MG63 (cell line): ENCODE measurements at places on chromosomes 6 and 20.

- DNase-seq: no peak
Measured at GRCh38 chr6:109491207-109491938, 8.4 kb upstream of the ZBTB24 start.

GRCh38 chr6:17885889-17886576 is 101.4 kb downstream of the KIF13A start:
- no peak for DNase-seq

DNA sequence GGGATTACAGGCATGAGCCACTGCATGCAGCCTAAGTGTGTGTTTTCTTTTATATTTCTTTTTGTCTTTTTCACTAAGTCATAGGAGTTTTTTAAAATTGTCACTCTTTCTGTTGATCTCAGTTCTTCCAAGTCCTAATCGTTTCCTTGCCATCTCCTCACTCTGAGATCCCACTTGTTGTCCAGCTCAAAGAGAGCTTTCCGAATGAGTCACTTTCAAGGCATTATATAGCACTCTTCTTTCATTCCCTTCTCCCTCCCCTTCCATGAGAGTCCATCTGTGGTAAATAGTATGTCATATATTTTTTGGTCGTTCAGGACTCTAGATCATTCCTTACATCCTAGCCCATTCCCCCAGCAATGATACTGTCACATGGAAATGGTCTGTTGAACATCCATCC is 4.3 kb downstream of the VAPB start:
- DNase-seq: no peak

DNA sequence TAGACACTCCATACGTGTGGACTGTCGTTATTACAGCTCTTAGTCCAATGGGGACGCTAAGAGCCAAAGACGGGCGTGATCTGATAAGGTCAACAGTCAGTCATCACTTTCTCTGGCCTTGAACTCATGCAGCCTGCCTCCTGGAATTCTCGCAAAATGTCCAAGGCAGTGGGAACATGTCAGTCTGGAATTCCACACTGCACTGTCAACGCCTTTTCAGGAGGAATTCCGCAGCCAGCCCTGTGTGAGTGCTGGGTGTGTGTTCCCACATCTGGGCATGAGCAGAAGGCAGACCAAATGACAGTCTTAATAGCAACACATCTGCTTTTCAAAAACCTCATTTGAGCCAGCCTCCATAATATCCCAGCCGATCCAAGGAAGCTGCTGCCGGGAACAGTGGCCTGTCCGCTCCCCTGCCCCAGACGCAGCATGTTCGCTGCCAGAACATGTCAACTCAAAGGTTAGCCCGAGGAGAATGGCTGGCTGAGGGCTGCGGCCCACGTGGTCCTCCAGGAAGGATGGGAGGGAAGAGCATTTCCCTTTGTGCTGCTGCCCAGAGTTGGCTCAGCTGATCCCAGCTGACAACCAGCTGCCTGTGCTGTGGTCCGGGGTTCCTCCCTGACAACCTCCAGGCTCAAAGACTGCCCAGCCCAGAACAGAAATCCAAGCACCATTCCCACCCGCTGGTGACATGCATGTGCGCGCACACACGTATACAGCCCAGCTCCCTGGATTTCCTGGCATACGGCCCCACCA is 103.1 kb downstream of the SULF2 start:
- DNase-seq: no peak

DNA sequence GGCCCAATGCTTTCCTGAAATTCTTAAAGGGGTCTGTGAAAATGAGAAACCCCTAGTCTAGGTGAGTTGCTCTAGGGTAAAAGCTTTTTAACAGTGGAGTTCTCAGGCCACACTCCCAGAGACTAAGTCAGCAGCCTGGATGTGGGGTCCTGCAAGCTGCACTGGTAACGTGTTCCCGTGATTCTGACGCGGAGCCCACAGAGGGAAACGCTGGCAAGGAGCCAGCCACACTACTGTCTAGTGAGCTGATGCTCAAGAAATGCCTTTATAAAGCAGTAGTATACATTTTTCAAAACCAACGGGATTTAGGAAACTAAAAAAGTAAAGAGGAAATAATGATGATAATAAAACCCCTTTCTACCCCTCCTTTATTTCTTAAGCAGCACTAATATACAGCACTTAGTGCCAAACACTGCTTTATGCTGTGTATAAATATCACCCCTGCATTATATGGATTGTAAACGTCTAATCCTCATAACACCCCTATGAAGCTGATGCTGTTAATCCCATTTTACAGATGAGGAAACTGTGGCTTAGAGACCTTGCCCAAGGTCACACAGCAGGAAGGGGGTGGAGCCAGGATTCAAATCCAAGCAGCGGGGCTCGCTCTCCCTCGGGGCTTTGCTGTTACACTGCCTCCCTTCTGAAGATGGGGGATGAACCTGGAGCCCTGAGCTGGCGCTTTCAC is 25.0 kb downstream of the KCNK15 start:
- DNase-seq: no peak

- DNase-seq: no peak
Measured at GRCh38 chr6:137958811-137959565, 91.9 kb downstream of the TNFAIP3 start.

DNA sequence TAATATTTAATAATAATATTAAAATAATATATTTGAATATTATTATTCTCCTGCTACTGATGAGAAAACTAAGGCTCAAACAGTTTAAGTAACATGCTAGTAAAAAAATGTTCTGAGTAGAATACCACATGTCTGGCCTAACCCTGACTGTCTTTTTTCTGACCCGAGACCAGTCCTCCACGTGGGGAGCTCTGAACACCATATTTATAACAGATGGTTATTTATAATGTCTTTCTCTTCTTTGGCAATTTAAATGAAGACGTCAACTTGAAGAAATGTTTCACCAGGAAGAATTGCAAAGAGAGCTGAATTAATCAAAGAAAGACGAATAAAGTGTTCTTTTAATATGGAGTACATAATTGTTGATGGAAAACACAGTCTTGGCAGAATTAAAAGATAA is 82.0 kb downstream of the SLC22A3 start:
- no peak for DNase-seq

DNA sequence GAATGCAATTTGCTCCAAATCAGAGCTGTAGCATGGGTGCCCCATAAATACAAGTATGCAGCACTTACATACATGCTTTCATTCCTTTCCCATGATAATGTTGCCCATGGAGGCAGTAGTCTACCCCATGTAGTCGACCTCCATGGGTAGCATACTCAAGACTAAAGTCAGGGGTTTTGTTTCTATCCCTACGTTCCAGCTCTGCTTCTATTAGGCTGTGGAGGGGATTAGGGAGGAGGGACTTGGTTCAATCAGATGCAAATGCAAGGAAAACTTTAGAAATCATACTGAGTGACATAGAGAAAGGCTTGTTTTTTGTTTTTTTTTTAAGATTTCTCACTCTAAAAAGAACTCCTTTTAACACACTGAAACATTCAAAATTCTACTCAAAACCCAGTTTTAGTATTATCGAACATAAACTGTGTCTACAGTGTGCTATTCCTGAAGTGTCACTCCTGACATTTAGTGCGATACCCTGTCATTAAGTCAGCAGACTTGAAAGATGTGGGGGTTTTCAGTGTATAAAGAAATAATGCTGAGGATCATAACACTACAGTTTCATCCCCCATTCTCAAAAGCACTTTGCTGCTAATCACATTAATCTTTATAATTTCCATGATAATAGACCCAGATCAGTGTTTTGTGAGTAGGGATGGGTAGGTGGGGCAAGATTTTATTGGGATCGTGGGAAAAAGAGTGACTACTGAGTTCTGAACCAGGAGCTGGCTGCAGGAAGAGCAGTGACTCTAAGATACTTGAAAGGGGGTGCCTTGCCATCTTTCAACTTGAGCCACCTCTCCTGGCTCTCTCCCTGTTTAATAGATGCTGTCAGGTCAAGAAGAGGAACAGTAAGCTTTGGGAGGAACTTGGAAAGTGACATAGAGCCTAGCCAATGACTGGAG is 40.4 kb upstream of the SCML4 start:
- no peak for DNase-seq

DNA sequence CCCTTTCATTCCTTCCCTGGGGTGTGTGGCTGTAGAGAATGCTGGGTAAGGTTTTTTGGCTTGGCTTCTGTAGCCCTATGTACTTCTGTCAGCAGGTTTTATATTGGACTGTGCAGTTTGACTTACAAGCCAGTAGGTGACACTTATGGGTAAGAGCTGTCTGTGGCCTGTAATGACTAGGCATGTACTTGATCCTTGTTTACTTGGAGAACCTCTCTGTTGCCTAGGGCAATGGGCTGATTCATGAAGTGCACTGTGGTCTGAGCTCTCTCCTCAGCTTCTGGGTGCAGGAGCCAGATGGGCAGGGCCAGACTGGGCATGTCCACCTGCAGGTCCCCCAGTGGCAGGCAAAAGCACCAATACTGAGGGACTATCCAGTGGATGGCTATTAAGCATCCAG is 544.6 kb downstream of the ADGRB3 start:
- DNase-seq: no peak

DNA sequence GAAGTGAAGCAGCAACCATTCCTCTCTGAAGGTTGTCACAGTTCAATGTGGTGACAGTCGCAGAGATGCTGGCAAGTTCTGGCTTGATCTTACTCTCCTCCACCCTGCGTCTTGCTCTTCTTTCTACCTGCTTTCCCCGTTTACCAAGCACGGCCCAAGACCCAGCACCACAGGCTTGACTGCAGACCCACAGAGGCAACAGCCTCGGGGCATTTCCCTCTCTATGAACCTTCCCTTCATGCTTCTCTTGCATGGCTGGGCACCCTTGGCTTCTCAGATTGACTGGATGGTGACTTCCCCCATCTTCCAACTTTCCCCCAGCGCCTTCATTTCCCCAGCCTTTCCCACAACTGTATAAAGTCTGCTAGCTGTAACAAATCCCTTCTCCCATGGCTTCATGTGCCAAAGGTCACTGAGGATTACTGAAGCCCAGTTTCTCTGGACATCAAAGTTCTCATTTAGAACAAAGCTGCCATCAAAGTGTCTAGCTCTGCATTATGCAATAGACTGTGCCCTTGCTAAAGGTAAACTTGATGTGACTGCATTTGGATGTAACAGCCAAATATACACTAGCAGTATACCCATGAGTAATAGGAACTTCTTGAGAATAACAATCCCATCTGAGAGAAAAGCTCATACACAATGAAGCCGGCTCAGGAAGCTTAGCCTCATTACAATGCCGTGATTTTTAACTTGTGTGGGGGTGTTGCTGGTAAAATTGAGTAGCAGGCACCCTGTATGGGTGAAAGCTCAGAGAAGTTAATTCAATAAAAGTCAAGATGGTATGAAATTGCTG is 723.1 kb upstream of the FLRT3 start:
- no peak for DNase-seq

- DNase-seq: no peak
Measured at GRCh38 chr6:96532399-96532798, 10.8 kb downstream of the UFL1 start.

DNA sequence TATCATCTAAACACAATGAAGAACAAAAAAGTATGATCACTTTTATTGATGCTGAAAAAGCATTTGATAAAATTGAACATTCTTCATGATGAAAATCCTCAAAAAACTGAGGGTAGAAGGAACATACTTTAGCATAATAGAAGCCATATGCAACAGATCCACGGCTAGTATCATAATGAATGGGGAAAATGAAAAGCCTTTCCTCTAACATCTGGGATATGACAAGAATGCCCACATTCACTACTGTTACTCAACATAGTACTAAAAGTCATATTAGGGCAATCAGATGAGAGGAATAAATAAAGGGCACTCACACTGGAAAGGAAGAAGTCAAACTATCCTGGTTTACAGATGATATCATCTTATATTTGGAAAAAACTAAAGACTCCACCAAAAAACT is 256.6 kb downstream of the RFPL4B start:
- DNase-seq: no peak

- no peak for DNase-seq
Measured at GRCh38 chr20:2748551-2749342, 51.7 kb downstream of the CPXM1 start.

DNA sequence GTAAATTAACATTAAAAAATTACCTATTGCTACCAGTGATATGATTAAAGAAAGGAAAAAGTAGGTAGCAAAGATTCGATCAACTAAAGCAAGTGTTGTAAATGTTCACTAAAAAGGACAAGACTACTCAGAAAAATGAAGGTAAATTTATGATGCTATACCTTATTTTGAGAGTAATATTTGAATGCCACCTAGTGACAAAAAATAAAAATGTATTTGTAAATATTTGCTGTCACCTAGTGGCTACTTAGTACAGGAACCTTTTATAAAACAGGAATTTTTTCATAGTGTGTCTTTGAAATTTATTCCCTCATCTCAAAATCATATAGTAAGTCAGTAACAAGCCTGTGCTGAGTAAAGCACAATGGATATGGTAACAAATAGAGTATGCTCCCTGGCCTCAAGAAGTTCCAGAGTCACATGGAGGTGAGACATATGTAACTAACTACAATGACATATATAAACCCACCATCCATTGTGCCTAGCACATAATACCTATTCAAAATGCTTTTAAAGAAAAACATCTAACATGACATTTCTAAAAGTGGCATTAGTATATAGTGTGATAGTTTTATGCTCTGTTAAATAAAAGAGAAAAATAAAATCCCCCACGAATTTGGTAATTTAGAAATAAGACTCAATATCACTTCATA is 193.1 kb upstream of the SIM1 start:
- no peak for DNase-seq

GRCh38 chr6:119220452-119220851 is 129.1 kb downstream of the MAN1A1 start:
- no peak for DNase-seq

DNA sequence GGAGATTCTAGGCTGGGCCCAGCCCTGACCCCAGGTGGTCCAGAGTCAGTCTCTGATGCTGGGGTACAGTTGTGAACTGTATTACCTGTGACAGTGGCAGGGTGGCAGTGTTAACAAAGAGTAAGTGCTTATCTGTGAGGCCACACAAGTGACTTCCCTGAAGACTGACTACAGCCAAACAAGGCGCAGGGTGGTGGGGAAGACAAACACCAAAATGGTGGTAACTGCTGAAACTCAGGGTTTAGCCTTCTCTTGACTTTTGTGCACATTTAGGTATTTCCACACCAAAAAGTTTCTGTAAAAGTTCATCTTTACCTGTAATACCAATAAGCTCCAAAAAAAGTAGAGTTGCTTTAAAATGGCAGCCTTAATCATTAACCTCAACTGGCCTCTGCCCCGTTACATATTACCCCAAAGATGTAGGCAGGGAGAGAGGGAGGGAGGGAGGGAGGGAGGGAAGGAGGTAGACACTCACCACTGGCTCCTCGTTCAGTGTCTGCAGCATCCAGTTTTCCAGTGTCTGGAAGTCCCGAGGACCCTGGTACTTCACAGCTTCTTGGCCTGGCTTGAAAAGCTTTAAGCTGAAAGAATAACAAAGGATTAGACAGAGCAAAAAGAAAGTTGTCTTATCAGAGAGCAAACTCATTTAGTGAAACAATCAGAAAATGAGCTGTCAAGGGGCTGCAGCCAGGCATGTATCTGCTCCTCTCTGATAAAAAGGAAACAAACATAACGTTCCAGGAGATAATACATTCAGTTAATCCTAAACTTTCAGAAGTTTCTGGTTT is 11.3 kb downstream of the TXNDC5 start:
- DNase-seq: no peak

GRCh38 chr6:4672772-4673171 is 103.4 kb upstream of the CDYL start:
- no peak for DNase-seq

GRCh38 chr6:125831659-125832058 is 40.9 kb downstream of the NCOA7 start:
- no peak for DNase-seq

- DNase-seq: no peak
Measured at GRCh38 chr20:37940858-37941257, 37.9 kb downstream of the VSTM2L start.
